ENCODE measurements at places on chromosomes 13 and 19.

DNA sequence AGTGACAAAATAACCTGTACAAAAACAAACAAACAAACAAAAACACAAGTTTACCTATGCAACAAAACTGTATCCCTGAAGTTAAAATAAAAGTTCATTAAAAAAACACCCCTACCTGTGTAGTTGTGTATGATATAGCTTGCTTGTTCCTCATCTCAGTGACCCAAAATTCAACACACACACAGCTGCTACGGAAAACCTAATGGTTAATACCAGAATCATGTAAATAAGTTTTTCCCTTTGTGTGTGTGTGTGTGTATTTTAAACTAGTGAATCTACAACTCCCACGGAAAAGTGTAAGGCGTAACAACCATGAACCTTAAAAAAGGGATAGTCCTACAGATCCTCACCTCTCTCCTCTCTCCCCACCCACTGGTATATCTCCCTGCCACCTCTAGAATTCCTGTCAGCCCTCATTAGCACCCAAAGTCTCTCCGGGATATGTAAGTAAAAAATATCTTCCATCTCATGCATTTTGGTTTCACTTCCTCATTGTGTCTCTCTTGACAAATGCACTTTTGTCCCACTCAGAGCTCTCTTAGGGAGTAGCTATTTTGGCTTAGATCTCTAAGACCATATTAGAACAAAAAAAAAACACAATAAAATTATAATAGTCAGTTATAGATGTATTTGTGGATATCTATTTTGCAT is 2236.5 kb downstream of the PCDH9 start:
- no peak for DNase-seq

GRCh38 chr13:75437582-75438318 is 44.2 kb downstream of the TBC1D4 start:
- no peak for DNase-seq

- DNase-seq, result peak; percentile 41
Measured at GRCh38 chr19:34428549-34429285, 536 bp downstream of the UBA2 start.

DNA sequence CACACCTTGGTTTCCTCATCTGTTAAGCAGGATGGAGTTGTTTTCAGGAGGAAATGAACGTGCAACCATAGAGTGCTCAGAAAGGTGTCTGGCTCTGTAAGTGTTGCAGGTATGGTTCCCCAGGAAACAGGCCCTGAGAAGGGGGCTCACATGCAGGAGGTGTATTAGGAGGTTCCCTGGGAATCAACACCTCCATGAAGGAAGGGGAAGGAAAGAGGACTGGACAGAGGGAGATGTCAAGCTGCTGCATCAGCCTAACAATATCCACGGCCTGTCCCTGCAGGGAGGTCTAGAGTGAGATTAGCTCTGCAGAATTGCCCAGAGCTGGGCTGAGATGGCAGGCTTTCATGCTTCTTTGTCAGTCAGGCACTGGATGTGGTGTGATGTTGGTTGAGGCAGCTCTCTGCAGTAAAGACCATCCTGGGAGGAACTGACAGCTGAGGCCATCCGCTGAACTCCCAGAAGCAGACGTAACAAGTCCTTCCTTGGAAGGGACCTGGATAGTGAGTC is 373.3 kb downstream of the ZNF536 start:
- DNase-seq, result no peak

GRCh38 chr19:33156334-33156733 is 24.4 kb downstream of the WDR88 start:
- no peak for DNase-seq

DNA sequence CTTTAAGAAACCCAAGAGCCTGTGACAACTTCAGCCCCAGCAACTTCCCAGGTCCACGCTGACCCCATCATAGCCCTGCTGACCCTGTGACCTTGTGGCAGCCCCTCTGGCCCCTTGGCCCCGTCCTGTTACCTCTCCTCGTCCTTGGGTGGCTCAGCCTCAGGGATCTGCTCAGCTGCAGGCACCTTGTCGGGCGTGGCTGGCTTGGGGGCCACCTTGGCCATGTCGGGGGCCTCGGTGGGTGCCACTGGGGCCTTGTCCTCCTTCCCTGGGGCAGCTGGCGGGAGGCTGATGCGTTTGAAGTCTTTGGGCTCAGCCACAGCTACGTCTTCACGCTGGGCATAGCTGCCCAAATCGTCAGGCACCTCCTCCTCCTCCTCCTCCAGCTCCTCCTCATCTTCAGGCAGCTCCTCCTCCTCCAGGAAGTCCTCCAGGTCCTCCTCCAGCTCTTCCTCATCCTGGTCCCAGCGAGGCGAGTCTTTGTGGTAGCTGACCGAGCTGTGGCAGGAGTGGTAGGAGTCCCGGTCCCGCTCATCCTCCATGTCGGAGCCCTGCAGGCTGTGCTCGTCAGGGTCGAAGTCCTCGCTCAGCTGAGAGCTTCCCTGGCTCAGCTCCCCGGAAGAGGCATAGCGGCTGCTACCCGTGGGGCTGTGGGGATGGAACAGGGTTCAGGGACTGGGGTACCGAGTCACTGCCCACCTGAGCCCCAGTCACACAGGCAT is 32.2 kb downstream of the UNC13A start:
- no peak for DNase-seq

DNA sequence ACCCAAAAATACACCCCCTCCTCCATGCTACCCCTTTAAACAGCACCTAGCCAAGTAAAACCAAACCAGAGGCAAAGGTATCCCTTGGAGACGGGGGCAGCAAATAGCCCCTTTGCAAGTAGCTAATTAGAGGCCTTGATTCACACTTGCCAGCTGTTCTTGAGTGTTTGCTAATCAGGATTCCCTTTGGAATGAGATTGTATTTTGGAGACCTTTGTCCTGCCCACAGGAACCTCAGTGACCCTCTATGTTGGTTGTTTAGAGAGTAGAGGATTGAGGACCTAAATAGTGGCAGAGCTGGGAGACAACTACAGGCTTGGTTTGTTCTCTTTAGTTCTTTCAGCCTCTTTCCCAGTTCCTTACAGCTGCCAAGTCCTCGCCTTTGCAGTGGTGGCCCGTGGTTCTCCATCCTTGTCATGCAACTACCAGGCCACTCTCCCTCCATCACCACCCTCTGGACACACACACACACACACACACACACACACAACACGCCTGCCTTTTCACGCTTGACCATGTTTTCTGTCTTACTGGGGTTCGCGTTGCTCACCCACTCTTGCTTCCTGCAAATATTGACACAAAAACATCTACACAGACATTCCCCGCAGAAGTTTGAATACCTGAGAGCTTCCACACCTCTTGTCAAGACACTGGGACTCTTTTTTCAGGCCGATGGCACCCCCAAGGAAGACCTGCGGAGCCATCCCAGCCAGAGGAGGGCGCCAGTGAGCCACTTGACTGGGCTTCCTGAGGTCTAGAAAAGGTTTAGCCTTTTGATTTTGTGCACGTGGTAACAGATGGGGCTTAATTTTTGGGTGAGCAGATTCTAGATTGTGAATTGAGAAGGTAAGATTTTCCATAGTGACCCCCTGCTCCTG is 80.0 kb upstream of the GPR183 start:
- peak; percentile 96 for DNase-seq

- DNase-seq, result peak; percentile 8
Measured at GRCh38 chr19:54532528-54532927, 29.9 kb downstream of the LAIR2 start.

- no peak for DNase-seq
Measured at GRCh38 chr13:109146912-109147647, 517.7 kb downstream of the MYO16 start.

- no peak for DNase-seq
Measured at GRCh38 chr13:110696776-110697175, 9.1 kb downstream of the CARS2 start.

- DNase-seq, result no peak
Measured at GRCh38 chr13:98784666-98785065, 32.2 kb upstream of the SLC15A1 start.

- DNase-seq, result no peak
Measured at GRCh38 chr13:87887459-87888123, 216.4 kb downstream of the SLITRK5 start.

- no peak for DNase-seq
Measured at GRCh38 chr19:16564842-16565241, 7.4 kb downstream of the SLC35E1 start.

- DNase-seq, result no peak
Measured at GRCh38 chr13:23609874-23610576, 39.8 kb downstream of the TNFRSF19 start.

GRCh38 chr13:47480121-47480520 is 521.0 kb downstream of the SUCLA2 start:
- no peak for DNase-seq

DNA sequence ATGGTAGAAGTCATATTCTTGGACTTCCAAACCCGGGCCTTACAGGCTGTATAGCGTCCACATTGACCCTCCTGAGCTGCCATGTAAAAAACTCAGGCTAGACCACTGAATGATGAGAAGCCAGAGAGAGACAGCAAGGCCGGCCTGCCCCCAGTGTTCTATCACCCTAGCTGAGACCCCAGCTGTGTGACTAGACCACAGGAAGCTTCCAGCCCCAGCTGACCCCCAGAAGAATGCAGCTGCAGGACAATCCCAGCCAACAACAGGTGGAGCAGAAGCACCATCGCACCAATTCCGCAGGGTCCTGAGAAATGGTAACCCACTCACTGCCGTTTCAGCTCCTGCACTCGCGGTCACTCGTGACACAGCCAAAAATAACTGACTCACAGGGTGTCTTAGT is 2.9 kb upstream of the ATP11A start:
- DNase-seq, result no peak

- DNase-seq, result no peak
Measured at GRCh38 chr19:32178401-32178800, 167.0 kb upstream of the ZNF507 start.

- DNase-seq, result no peak
Measured at GRCh38 chr13:28282451-28282850, 144.1 kb downstream of the PAN3 start.

GRCh38 chr19:10292789-10293636 is 3.3 kb downstream of the ICAM5 start:
- DNase-seq, result no peak

- no peak for DNase-seq
Measured at GRCh38 chr19:53088091-53088490, 15.1 kb downstream of the ZNF160 start.

GRCh38 chr19:5128251-5128935 is 159.5 kb downstream of the KDM4B start:
- no peak for DNase-seq

GRCh38 chr19:21314676-21315075 is 14.5 kb downstream of the ZNF708 start:
- DNase-seq, result no peak

DNA sequence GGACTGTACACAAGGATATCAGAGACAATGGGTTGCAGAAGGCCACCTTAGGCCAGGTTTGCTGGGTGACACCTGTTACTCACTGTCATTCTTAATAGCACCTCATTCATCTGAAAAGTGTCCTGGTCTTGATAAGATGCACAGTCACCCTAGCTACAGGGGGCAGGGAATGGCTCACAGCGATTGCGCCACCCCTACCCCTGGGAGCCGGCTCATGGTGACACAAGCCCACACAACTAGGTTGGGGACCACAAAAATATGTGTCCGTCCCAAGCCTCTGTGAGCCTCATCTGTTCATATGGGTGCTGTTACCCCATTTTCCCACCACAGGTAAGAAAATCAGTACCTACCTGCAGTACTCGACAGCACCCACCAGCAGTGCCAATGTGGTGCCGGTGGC is 23.4 kb downstream of the MED26 start:
- no peak for DNase-seq
